ENCODE measurements at places on chromosomes 1 and 21. TPM values are rescaled to one million over a fixed set of nuclear protein-coding genes. Genes with fewer than 3 reads are reported as not detected.

- H3K27me3 ChIP-seq: no peaks in the 10 kb centered on the region
- H3K36me3 ChIP-seq: no peaks in the 10 kb centered on the region
- H3K27ac ChIP-seq: no peak overlapping the region
- H3K4me1 ChIP-seq: no peaks in the 10 kb centered on the region
Observed at GRCh38 chr1:233554037-233554436, 59.9 kb upstream of the KCNK1 start.

DNA sequence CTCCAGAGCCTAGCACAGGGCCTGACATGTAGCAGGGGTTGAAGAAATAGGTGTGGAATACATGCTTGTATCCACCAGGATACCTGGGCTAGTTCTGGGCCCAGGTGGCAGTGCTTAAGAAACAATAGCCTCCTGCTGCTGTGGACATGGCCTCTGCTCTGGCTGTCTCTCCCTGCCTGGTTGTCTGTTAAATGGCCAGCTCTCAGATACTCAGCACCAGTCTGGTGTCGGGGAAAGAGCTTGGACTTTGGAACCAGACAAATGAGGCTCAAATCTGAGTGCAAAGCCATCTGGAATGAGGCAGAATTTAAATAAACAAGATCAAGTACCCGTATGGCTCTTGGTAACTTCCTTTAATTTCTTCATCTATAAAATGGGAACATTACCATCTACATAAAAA, 31.5 kb downstream of the SESN2 start:
- peaks cover 4% of the 10 kb centered on the region for H3K27me3 ChIP-seq
- no peak overlapping the region for H3K27ac ChIP-seq
- no peaks in the 10 kb centered on the region for H3K4me1 ChIP-seq
- no peak for DNase-seq

DNA sequence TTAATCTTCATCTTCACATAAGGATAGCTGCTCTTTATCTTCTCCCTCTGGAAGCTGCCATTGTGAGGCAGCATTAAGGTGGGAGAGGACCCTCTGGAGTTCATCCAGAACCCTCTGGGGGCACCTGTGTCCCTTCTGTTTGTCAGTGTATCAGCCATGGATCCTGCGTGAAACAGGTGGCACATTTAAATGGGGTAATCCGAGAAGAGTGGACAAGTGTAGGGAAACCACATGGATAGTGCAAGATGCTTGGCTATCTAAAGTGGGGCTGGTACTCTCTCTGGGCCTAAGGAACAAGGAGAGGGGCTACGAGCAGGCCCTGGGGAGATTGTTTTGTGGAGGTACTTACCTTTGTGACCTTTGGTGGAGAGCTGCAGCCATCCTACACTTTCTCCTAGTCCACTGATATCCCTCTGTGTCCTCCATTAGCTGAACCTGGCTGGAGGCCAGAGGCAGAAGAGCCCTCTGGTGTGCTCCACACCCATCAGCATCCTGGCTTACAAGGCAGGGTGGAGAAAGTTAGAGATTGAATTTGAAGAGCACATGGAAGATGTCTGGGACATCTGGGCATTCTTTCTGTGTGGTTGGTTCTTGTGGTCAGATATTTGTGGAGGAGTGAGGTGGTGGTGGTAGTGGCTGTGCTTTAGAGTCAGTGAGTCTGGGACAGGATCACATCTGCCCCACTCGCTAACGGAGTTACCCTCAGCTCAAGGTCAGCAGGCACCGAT, 117.7 kb downstream of the FGGY start:
- peak; percentile 28 for DNase-seq
- no peaks in the 10 kb centered on the region for H3K27me3 ChIP-seq
- H3K4me3 ChIP-seq: no peak overlapping the region
- H3K36me3 ChIP-seq: peaks cover 21% of the 10 kb centered on the region
- H3K4me1 ChIP-seq: peaks cover 51% of the 10 kb centered on the region

DNA sequence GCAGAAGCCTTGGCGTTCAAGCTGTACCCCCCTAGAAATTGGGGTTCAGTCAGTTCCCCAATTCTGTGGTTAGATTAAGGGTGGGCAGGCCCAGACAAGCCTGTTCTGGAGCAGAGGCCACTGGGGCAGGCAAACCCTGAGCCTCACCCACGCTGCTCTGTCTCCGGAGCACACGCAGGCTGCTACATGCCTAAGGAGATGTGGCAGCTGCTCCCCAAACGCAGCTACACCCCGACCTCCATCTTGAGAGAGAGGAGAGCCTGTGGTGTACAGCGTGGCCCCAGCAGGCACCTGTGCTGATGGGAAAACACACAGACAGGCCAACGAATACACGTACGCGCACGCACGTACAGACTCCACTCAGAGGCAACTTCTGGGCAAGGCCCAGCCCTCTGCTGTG, 33.9 kb upstream of the GRHL3 start:
- no peaks in the 10 kb centered on the region for H3K36me3 ChIP-seq
- H3K27me3 ChIP-seq: peaks cover 20% of the 10 kb centered on the region
- H3K27ac ChIP-seq: no peak overlapping the region
- DNase-seq: no peak
- no peak overlapping the region for H3K4me3 ChIP-seq
- peaks cover 28% of the 10 kb centered on the region for H3K4me1 ChIP-seq

DNA sequence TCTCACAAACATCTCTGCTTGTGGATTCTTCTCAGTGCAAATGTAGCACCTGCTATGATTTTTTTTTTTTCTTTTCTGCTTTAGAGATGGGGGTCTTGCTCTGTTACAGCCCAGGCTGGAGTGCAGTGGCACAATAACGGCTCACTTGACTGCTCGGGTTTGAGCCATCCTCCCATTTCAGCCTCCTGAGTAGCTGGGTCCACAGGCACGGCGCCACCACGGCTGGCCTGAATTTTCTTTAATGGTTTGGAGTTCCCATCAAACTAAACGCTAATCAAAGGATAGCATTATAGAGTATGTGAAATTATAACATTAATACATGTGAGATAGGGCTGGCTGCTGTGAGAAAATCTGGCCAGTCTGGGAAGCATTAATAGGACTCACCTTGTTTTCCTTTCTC, 7.2 kb upstream of the PTGER3 start:
- DNase-seq: no peak
- H3K27ac ChIP-seq: no peak overlapping the region
- H3K36me3 ChIP-seq: peaks cover 25% of the 10 kb centered on the region
- H3K27me3 ChIP-seq: peaks cover 4% of the 10 kb centered on the region
- no peak overlapping the region for H3K4me3 ChIP-seq

DNA sequence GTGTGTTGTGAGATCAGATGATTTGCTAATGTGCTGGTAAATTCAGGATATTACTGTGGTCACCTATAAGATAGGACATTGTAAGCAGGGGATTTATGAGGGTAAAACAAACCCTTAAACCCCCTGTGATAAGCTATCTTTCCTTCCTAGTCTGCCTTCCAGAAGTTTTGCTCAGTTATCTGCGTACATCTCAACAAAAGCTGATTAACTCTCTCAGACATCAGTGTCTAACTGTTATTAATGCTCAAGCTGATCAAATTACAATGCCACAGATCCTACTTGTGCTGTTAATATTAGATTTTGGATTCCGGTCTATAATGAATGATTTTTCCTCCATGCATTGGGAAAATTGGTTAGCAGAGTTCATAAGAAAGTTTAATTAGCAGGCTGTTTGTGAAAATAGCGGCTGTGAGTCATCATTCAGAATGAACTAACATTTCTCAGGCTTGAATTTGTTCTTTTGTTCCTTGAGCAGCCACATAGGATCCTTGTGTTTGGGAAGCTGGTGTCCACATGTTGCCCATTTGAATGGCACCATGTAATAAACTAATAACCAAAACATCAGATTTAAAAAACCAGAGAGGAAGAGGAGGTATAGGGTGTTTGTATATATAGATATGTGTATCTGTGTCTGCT, 48.7 kb downstream of the ELAVL4 start:
- no peak overlapping the region for H3K27ac ChIP-seq
- H3K4me1 ChIP-seq: no peaks in the 10 kb centered on the region
- H3K36me3 ChIP-seq: no peaks in the 10 kb centered on the region
- no peak overlapping the region for H3K4me3 ChIP-seq

- peak overlapping the region; percentile 52 for H3K27ac ChIP-seq
- peaks cover 4% of the 10 kb centered on the region for H3K36me3 ChIP-seq
- H3K4me3 ChIP-seq: no peak overlapping the region
- H3K27me3 ChIP-seq: no peaks in the 10 kb centered on the region
Observed at GRCh38 chr1:52288286-52288685, 77.7 kb downstream of the CC2D1B start.

- H3K4me1 ChIP-seq: peaks cover 9% of the 10 kb centered on the region
- H3K4me3 ChIP-seq: no peak overlapping the region
- no peaks in the 10 kb centered on the region for H3K27me3 ChIP-seq
- no peak overlapping the region for H3K27ac ChIP-seq
- DNase-seq: no peak
Observed at GRCh38 chr1:84642774-84643173, 47.5 kb downstream of the SSX2IP start.

DNA sequence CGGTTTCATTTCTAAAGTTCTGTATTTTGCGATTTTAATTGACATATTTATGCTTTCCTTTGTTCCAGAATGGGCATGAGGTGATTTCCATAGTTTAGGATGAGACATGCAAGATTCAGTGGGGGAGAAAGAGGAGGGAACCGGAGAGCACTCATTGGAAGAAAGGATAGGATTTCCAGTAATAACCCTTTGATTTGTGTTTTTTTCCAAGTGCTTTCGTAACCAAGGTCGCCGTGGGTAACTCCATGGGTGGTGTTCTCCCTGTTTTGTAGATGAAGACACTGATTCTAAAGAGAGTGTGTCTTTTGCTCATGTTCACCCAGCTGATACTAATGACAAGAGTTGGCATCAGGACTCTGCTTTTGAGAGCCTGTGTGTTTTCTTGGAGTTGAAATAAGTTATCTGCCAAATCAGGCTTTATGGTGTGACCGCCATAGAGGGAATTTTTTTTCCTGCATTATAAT, 170.1 kb downstream of the DHRS3 start:
- H3K27ac ChIP-seq: peak overlapping the region; percentile 80
- peaks cover 24% of the 10 kb centered on the region for H3K36me3 ChIP-seq
- peak overlapping the region; percentile 16 for H3K4me3 ChIP-seq
- H3K27me3 ChIP-seq: no peaks in the 10 kb centered on the region
- no peak for DNase-seq

- H3K36me3 ChIP-seq: peaks cover 7% of the 10 kb centered on the region
- DNase-seq: no peak
- H3K4me3 ChIP-seq: no peak overlapping the region
- H3K27ac ChIP-seq: no peak overlapping the region
- H3K27me3 ChIP-seq: peaks cover 10% of the 10 kb centered on the region
Observed at GRCh38 chr21:39159342-39160063, 23.7 kb downstream of the PSMG1 start.

The CTSK gene
- 100 TPM for total RNA-seq

The SESN2 gene
- 19.5 TPM for total RNA-seq

The ETV3L gene
- not detected for total RNA-seq

The FTCD gene
- 0.67 TPM for total RNA-seq
